BJ (cell line): ENCODE measurements at places on chromosomes 16 and 17. TPM values are rescaled to one million over a fixed set of nuclear protein-coding genes. Genes with fewer than 3 reads are reported as not detected.

The C17orf113 gene
- 0.07 and 0.11 TPM in 2 replicates for polyA plus RNA-seq

The ABCA10 gene
- polyA plus RNA-seq = 0.31 and 0.47 TPM in 2 replicates

The OTOP2 gene
- not detected in 2 replicates for polyA plus RNA-seq

The CALB2 gene
- polyA plus RNA-seq = 0.16 and 0.18 TPM in 2 replicates

The USP43 gene
- 0.16 and 0.23 TPM in 2 replicates for polyA plus RNA-seq

The ABCA8 gene
- 0.27 and 0.45 TPM in 2 replicates for polyA plus RNA-seq

The ZG16 gene
- polyA plus RNA-seq = not detected in 2 replicates

The TBX4 gene
- polyA plus RNA-seq = 2.8 and 3.7 TPM in 2 replicates

The KRT32 gene
- 0.38 and 0.40 TPM in 2 replicates for polyA plus RNA-seq

The HNF1B gene
- polyA plus RNA-seq = not detected in 2 replicates

The SKA2 gene
- 9.7 and 29.3 TPM in 2 replicates for polyA plus RNA-seq

The TBX2 gene
- 4.3 and 7.8 TPM in 2 replicates for polyA plus RNA-seq

The TPSB2 gene
- not detected in 2 replicates for polyA plus RNA-seq

The NGFR gene
- polyA plus RNA-seq = 0.07 and 0.10 TPM in 2 replicates

The C1QTNF8 gene
- not detected in 2 replicates for polyA plus RNA-seq

The CCL5 gene
- polyA plus RNA-seq = 0.16 TPM in 2 replicates

The BRICD5 gene
- polyA plus RNA-seq = 1.5 and 1.7 TPM in 2 replicates

The SOX9 gene
- 0.54 and 0.60 TPM in 2 replicates for polyA plus RNA-seq

The SSTR5 gene
- polyA plus RNA-seq = not detected in 2 replicates

The BIRC5 gene
- polyA plus RNA-seq = 24.8 and 30.7 TPM in 2 replicates

The GPRC5B gene
- polyA plus RNA-seq = 0.33 and 0.55 TPM in 2 replicates

The SDR42E2 gene
- not detected in 2 replicates for polyA plus RNA-seq

The CHST4 gene
- not detected in 2 replicates for polyA plus RNA-seq

The KRTAP16-1 gene
- not detected in 2 replicates for polyA plus RNA-seq

The CDH11 gene
- 498 and 589 TPM in 2 replicates for polyA plus RNA-seq

The SNAI3 gene
- not detected in 2 replicates for polyA plus RNA-seq

The KRT34 gene
- polyA plus RNA-seq = 151 and 156 TPM in 2 replicates

The KIFC3 gene
- 35.3 and 60.5 TPM in 2 replicates for polyA plus RNA-seq

The SPNS2 gene
- polyA plus RNA-seq = not detected in 2 replicates

The CCDC78 gene
- polyA plus RNA-seq = 0.77 and 2.4 TPM in 2 replicates

The CSH1 gene
- polyA plus RNA-seq = not detected in 2 replicates

The LDHD gene
- polyA plus RNA-seq = 0.60 and 0.71 TPM in 2 replicates
